RWPE2 (cell line): ENCODE measurements at places on chromosomes 13 and 19.

- H3K27ac ChIP-seq, result no peak overlapping the region
- H3K27me3 ChIP-seq, result peaks cover 4% of the 10 kb centered on the region
- no peaks in the 10 kb centered on the region for H3K4me1 ChIP-seq
- no peak for DNase-seq
Measured at GRCh38 chr19:29491995-29492577, 33.7 kb upstream of the VSTM2B start.

DNA sequence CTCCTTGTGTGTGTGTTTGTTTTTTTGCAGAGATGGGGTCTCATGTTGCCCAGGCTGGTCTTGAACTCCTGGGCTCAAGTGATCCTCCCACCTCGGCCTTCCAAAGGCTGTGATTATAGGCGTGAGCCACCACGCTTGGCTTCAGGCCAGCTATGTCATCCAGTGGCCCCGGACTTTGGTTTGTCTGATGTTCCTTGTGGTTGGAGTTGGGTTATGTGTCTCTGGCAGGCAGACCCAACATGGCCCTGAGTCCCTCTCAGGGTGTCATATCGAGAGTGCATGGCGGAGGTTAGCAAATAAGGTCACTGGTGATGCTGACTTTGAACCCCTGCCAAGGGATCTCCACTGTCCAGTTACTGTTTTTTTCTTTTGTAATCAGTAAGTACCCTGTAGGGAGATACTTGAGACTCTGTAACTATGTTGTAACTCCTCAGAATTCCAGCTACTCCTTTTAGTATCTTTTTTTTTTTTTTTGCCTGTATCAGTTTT lies 37.3 kb downstream of the SMARCA4 start:
- DNase-seq, result no peak
- no peak overlapping the region for H3K4me3 ChIP-seq
- H3K4me1 ChIP-seq, result no peaks in the 10 kb centered on the region
- H3K36me3 ChIP-seq, result peaks cover 75% of the 10 kb centered on the region
- no peaks in the 10 kb centered on the region for H3K27me3 ChIP-seq

DNA sequence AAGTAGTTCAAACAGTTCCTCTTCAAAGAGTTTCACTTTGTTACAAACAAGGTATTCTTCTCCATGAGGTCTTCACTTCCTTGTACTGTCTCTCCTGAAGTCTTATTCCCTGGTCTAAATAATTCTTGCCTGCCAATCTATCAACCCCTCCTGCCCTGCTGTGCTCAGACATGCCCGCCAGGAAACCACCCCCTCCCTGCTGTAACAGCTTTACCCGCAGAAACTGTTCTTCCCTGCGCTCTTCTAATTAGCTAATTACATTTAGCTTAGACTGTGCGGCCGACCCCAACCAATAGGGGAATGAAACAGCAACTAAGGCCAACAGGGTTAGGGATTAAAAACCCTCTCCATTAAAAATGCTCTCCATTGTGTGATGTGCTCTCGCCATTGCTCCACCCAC lies 46.7 kb downstream of the ZNF846 start:
- DNase-seq, result no peak
- H3K4me1 ChIP-seq, result no peaks in the 10 kb centered on the region
- no peaks in the 10 kb centered on the region for H3K36me3 ChIP-seq

DNA sequence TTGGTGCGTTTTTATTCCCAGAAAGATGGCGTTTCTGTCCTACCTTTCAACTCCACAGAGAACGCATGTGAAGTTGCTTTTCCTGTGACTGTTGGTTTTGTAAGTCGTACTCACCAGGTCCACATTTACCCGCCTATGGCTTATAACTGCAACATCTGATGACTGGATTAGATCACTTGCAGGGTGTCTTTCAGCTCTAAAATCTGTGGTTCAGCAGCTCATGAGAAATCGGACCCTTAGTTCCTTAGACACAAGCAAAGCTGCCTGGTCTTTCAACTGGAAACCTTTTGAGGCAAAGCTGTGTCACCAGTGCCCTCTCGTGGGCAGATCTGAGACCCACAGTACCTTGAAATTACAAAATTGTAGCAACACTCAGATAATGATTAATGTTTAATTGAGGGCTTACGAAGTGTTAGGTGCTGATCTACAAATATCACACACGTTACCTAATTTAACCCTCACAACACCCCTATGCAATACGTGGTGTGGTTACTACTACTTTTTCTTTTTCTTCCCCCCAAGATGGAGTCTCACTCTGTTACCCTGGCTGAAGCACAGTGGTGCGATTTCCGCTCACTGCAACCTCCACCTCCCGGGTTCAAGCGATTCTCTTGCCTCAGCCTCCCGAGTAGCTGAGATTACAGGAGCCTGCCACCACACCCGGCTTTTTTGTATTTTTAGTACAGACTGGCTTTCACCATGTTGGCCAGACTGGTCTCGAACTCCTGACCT lies 65.4 kb downstream of the RUBCNL start:
- H3K27ac ChIP-seq, result no peak overlapping the region
- no peak overlapping the region for H3K4me3 ChIP-seq
- no peaks in the 10 kb centered on the region for H3K36me3 ChIP-seq
- no peak for DNase-seq

DNA sequence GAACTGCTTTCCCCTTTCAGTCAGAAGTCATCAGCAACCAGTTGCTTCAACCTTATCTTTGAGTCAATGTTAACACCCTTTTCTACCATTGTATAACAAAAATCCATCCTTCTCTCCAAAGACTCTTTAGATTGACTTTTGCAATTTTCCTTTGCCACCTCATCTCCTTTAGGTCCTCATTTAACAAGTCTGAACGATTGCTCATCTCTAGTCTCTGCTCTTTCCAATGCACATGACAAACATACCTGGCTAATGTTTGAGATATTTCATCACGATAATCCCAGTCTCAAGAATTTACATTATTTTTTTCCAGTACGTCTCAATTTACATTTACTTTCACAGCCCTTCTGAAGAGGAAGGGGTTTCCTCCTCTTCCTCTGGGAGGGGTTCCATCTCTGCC lies 127.5 kb downstream of the KLF12 start:
- no peaks in the 10 kb centered on the region for H3K27me3 ChIP-seq
- H3K4me3 ChIP-seq, result no peak overlapping the region
- H3K4me1 ChIP-seq, result peaks cover 8% of the 10 kb centered on the region
- H3K27ac ChIP-seq, result no peak overlapping the region
- no peak for DNase-seq
- H3K36me3 ChIP-seq, result no peaks in the 10 kb centered on the region

GRCh38 chr13:20057214-20057613 lies 98.7 kb downstream of the ZMYM2 start:
- peaks cover 80% of the 10 kb centered on the region for H3K36me3 ChIP-seq
- DNase-seq, result no peak
- no peak overlapping the region for H3K27ac ChIP-seq
- H3K4me3 ChIP-seq, result no peak overlapping the region

- H3K4me1 ChIP-seq, result peaks cover 41% of the 10 kb centered on the region
- H3K36me3 ChIP-seq, result peaks cover 22% of the 10 kb centered on the region
- H3K27me3 ChIP-seq, result no peaks in the 10 kb centered on the region
- H3K4me3 ChIP-seq, result no peak overlapping the region
Measured at GRCh38 chr13:33251131-33251661, 34.4 kb downstream of the STARD13 start.

GRCh38 chr13:40445557-40445990 lies 220.9 kb downstream of the FOXO1 start:
- no peak overlapping the region for H3K4me3 ChIP-seq
- H3K27ac ChIP-seq, result peak overlapping the region; percentile 67
- H3K36me3 ChIP-seq, result no peaks in the 10 kb centered on the region
- H3K27me3 ChIP-seq, result no peaks in the 10 kb centered on the region
- H3K4me1 ChIP-seq, result peaks cover 25% of the 10 kb centered on the region

- no peaks in the 10 kb centered on the region for H3K27me3 ChIP-seq
- no peak overlapping the region for H3K4me3 ChIP-seq
Measured at GRCh38 chr13:41835871-41836270, 125.0 kb downstream of the VWA8 start.

- H3K4me3 ChIP-seq, result no peak overlapping the region
- H3K36me3 ChIP-seq, result no peaks in the 10 kb centered on the region
- H3K4me1 ChIP-seq, result peaks cover 7% of the 10 kb centered on the region
- H3K27me3 ChIP-seq, result no peaks in the 10 kb centered on the region
- no peak for DNase-seq
Measured at GRCh38 chr13:94233837-94234236, 245.6 kb downstream of the DCT start.

- no peaks in the 10 kb centered on the region for H3K27me3 ChIP-seq
- no peaks in the 10 kb centered on the region for H3K36me3 ChIP-seq
- DNase-seq, result no peak
- no peak overlapping the region for H3K27ac ChIP-seq
Measured at GRCh38 chr13:57452228-57452627, 179.3 kb upstream of the PCDH17 start.

DNA sequence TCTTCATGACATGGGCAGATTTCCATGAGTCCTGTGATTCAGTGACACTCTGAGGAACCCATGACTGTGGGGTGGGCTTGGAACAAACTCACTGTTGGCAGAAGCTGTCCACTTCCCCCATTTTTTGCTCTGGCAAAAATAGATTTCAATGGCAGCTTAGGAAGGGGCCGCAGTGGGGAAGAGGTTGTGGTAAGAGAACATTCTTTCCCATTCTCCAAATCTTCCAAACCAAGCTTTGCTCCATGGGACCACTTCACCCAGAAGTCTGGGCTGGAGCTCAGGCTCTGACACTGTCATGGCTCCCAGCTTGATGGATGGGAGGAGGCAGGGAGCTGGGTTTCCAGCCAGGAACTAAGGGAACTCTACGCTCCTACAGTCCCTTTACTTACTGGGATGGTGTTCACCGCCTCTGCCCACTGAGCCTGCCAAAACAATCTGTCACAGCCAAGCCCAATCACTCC lies 24.9 kb upstream of the MEDAG start:
- no peaks in the 10 kb centered on the region for H3K36me3 ChIP-seq
- peaks cover 4% of the 10 kb centered on the region for H3K4me1 ChIP-seq
- H3K27me3 ChIP-seq, result no peaks in the 10 kb centered on the region
- DNase-seq, result no peak

DNA sequence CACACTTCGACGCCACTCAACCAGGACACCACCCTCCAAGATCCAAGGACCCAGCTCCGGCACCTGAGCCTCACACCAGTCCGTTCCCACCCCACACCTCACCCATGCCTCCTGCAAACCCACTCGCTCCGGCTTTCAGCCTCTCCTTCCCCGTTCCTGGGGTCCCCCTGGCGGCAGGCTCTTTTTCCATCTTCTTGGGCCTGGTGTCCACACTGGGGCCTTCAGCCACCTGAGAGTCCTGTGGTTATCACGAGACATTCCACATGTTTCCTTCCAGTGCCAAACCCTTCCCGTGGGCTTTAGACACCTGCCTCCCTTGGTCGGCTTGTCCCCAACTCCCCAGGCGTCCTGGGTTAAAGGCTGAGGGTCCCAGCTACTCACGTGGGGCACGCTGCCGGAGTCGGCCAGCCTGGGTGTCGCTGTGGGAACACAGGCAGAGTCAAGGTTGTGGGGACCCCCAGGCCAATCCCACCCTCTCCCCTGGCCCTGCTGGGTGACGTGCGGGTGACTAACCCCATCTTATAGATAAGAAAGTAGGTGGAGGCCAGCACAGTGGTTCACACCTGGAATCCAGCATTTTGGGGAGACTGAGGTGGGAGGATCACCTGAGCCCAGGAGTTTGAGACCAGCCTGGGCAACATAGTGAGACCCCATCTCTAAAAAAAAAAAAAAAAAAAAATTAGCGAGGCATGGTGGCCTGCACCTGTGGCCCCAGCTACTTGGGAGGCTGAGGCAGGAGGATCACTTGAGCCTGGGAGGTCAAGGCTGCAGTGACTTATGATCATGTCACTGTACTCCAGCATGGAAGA lies 1.9 kb downstream of the JSRP1 start:
- no peaks in the 10 kb centered on the region for H3K36me3 ChIP-seq
- H3K4me1 ChIP-seq, result no peaks in the 10 kb centered on the region
- DNase-seq, result peak; percentile 58
- H3K27ac ChIP-seq, result no peak overlapping the region

GRCh38 chr13:78910147-78910546 lies 251.2 kb upstream of the OBI1 start:
- no peak overlapping the region for H3K27ac ChIP-seq
- no peaks in the 10 kb centered on the region for H3K4me1 ChIP-seq

GRCh38 chr13:80787604-80788003 lies 446.7 kb upstream of the SPRY2 start:
- no peaks in the 10 kb centered on the region for H3K36me3 ChIP-seq
- DNase-seq, result no peak
- H3K27ac ChIP-seq, result no peak overlapping the region
- H3K27me3 ChIP-seq, result no peaks in the 10 kb centered on the region
